ENCODE measurements at places on chromosomes 4 and X. TPM values are rescaled to one million over a fixed set of nuclear protein-coding genes. Genes with fewer than 3 reads are reported as not detected.
A peak's percentile ranks its signal among the peaks of the same experiment; 100 is the strongest.

GRCh38 chr4:144689125-144689524 is 43.2 kb downstream of the HHIP start:
- DNase-seq: no peak

DNA sequence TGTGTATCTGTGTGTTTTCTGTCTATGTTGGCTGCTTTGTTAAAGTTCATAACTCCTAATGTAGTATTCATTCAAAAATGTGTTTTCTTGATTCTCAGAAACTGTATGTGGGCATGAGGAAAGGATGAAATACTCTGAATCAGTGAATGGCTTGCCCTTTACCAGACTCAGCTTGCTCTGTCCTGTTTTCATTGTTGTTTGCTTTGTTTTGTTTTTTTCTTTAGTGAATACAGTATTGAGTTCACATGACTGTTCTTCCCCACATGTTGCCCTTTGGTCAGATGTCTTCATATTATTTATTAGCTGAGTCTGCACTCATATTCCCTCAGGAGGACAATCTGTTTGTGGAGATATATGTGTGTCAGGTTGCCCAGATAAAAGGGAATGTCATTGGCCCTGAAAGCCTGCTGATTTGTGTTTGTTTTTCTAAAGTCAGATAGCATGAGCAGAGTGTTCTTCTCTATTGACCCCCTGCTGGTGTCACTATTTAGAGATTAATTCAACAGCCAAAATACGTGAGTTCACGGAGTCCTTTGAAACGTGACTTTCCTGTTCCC is 1184.4 kb downstream of the RPA4 start:
- DNase-seq: peak; percentile 48

- DNase-seq: no peak
Observed at GRCh38 chr4:107740950-107741701, 21.1 kb upstream of the PAPSS1 start.

GRCh38 chr4:119559044-119559647 is 69.5 kb downstream of the PDE5A start:
- DNase-seq: no peak

DNA sequence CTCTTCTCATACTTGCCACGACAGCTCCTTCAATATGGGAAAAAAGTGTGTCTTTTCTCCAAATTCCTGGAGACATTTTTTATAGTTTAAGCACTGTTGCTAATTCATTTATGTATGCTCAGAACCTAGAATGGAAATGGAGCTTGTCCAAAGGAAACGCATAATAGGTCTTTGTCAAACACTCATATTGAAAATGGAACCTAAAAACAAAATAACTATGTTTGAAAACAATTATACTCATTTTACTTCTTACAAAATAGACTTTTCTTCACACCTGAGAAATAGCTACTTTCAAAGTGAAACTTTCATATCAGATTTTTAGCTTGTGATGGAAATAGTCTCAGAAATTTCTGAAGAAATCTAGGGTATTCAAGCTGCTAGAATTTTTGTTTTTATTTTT is 529.7 kb upstream of the BOD1L1 start:
- DNase-seq: no peak

GRCh38 chr4:111605111-111605510 is 540.1 kb upstream of the FAM241A start:
- no peak for DNase-seq

- DNase-seq: no peak
Observed at GRCh38 chrX:80876877-80877276, 67.2 kb upstream of the BRWD3 start.

ATP1B4 gene
- total RNA-seq: not detected

USP17L11 gene
- total RNA-seq: not detected

DSPP gene
- not detected for total RNA-seq

DKK2 gene
- not detected for total RNA-seq

GLUD2 gene
- total RNA-seq: 3.6 TPM

CENPI gene
- 21.2 TPM for total RNA-seq
